ENCODE measurements at places on chromosomes 11 and 22.
A peak's percentile ranks its signal among the peaks of the same experiment; 100 is the strongest.

GRCh38 chr11:16632295-16633200, 105.9 kb upstream of the C11orf58 start:
- DNase-seq, result no peak

GRCh38 chr11:120546312-120547205, 35.0 kb downstream of the GRIK4 start:
- no peak for DNase-seq

DNA sequence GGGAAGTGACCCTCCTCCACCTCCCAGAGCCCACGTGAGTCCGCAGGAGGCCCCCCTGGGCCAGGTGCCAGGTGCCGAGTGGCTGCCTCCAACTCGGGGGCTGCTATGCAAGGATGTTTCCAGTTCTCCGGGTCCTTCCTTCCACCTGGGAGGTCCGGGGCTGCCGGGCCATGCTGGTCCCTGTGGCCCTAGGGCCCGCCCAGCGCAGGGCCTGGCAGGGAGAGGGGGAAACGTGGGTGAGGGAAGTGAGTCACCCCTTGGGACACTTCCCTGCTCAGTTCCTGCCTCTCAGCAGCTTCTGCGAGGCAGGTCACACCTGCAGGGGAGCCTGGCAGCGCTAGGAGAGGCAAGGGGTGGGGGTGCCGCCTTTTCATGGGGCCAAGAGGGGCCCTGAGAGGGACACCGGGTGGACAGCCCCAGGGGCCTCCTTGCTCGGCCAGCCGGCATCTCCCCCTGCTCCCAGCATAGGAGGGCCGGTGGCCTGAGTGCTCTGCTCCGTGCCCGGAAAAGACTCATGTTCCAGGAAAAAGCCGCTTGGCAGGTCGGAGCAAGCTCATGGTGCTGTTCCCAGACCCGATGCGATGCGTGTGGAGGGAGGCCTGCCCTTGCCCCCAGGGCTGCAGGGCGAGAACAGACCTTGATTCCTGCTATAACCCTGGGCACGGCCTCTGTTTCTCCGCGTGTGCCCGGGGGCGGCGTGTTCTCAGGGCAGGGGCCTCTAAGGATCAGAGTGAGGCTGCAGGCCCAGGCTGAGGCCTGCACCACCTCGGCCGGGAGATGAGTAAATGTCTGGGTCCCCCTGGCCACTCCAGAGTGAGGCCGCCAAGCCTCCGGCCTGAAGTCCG, 30.3 kb upstream of the WNT7B start:
- peak; percentile 38 for DNase-seq

- no peak for DNase-seq
Measured at GRCh38 chr11:126630893-126631798, 275.7 kb downstream of the ST3GAL4 start.

DNA sequence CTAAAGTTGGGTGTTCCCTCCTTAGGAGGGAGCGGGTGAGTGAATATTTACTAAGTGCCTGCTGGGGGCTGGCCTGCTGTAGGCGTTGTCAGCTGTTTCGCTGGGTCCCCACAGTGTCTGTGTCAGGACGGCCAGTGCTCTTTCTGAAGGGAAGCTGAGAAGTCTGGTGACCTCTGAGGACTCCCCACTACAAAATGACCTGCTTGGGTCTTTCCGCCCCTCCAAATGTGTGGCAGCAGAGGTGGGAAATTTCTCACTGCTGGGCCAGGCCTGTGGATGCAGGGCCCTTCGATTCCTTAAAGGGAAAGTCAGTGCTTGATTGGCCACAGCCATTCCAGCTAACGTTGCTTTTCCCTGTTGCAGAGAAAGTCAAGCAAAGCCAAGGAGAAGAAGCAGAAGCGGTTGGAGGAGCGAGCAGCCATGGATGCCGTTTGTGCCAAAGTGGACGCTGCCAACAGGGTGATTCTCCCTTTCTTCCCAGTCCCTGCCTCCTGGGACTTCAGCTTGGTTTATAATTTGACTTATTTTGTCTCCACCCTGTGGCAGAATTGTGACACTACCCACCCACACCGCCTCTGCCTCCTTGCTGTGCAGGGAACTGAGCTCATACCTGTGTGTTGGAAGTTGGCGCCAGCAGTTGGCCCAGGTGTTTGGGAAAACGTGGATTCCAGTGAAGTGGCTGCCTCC, 6.8 kb downstream of the NAA40 start:
- DNase-seq, result peak; percentile 37

DNA sequence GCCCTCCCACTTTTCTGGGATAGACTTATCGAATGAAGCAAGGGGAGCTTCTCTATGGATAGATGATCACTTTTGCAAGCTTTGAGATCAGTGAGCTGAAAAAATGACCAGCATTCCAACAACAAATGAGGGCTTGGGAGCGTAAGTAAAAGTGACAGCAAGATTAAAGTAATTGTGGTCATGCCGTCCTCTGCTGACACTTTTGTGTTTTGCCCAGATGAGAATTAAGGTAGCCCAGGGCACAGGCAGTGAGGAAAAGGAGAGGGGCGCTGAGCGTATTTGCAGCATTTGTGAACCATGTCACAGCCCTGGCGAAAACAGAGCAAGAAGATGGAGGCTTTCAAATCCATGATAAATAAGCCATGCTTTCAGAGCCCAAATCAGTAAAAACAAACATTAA, 24.6 kb upstream of the TMA7B start:
- DNase-seq, result no peak

All from activated naive CD8-positive, alpha-beta T cell treated with anti-CD3 and anti-CD28 coated beads for 36 hours (primary cell).